ENCODE measurements at places on chromosomes 11 and 22. TPM values are rescaled to one million over a fixed set of nuclear protein-coding genes. Genes with fewer than 3 reads are reported as not detected.
A peak's percentile ranks its signal among the peaks of the same experiment; 100 is the strongest.

DNA sequence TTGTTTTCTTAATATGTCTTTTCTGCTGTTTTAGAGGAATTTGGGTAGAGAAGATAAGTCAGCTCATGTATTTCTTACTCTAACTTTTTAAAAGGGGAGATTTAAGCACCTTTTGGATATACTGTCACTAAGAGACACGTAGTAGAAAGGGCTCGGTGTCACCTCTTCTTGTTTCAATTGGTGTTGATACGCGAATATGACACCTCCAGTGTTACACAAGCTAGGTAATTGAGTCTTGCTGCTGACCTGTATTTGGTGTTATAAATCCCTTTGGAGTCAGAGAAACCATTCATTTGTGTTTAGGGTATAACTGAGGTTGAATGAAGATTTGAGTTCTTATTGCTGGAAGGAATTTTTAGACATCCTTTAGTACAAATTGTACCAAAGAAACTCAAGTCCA is 25.6 kb downstream of the FAR1 start:
- H3K36me3 ChIP-seq: peaks cover 40% of the 10 kb centered on the region
- DNase-seq: no peak
- no peak overlapping the region for H3K27ac ChIP-seq

- no peak overlapping the region for H3K4me3 ChIP-seq
- DNase-seq: no peak
- H3K27ac ChIP-seq: no peak overlapping the region
Observed at GRCh38 chr22:31449506-31449905, 40.1 kb downstream of the EIF4ENIF1 start.

GRCh38 chr11:11961399-11962028 is 46.9 kb downstream of the DKK3 start:
- no peak overlapping the region for H3K4me3 ChIP-seq
- peak overlapping the region; percentile 72 for H3K27ac ChIP-seq
- H3K36me3 ChIP-seq: peaks cover 20% of the 10 kb centered on the region
- peaks cover 8% of the 10 kb centered on the region for H3K27me3 ChIP-seq

- H3K4me1 ChIP-seq: no peaks in the 10 kb centered on the region
- no peak for DNase-seq
Observed at GRCh38 chr11:37942081-37942480, 1344.0 kb upstream of the RAG2 start.

DNA sequence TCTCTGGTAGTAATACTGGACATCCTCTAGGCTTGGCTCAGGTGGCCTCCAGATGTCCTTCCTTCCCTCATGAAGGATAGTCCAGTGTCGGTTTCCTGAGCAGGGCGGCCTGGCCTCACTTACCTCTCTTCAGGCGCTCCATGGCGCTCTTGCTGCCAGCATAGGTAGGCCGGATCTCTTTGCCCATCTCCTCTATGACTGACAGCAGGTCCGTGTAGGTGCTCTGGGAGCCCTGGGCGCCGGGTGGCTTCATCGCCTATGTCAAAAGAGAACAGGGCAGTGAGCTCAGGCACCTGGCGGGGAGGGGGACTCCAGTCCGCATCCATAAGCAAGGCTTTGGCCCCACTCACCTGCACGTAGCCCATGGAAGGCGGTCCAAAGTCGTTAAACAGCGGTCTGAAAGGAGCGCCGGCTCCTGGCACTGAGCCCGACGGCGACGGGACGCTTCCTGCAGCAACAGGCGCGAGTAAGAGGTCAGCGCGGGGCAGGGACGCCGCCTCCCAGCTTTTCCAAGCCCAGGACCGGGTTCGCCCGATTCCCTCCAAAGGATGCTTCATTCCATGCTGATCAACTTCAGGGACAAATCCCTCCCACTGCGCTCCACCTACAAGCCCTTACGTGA is 609 bp downstream of the CDK2AP2 start:
- H3K4me3 ChIP-seq: peak overlapping the region; percentile 93
- DNase-seq: no peak
- H3K4me1 ChIP-seq: peaks cover 46% of the 10 kb centered on the region
- peak overlapping the region; percentile 90 for H3K27ac ChIP-seq
- H3K27me3 ChIP-seq: peaks cover 7% of the 10 kb centered on the region
- peaks cover 24% of the 10 kb centered on the region for H3K36me3 ChIP-seq

Gene CLTCL1
- total RNA-seq: 0.93 TPM

Measured in activated CD4-positive, alpha-beta memory T cell treated with anti-CD3 and anti-CD28 coated beads, Interleukin-2, amount 10 ng/mL, durations not matched to agents 7 days and 5 days (primary cell).